ENCODE measurements at places on chromosomes 12 and 14.

DNA sequence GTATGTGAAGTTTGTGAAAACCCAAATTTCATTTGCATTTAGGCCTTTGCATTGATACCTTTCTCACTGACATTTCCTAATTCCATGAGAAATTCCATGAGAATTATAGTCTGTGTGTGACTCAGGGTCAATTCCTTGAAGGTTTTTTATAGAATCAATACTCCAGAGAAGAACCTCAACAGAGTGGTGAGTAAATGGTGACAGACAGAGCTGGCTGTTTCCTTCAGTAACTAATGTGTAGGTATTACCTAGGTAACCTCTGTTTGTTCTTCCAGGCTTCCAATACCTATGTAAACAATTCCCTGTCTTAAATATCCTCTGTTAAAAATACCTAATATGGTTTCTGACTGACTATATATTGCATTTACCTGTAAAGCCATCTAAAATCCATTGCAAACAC is 117.0 kb downstream of the TTC8 start:
- DNase-seq, result no peak

DNA sequence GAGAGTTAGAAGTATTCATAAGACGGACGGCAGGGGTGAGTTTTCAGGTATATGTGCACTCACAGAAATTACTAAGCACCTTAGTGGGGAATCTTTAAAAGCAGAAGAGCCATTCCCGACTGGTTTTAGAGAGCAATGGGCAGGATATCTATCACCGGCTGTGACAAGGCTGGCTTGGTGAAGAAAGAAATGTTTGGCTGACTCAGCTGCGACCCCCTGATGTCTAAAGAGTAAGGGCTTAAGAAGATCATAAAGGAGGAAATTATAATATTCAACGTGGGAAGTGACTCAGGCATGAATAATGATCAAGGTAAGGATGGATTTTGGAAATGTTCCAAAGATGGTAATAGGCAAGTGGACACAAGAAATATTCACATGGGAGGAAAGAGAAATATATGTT is 407.6 kb downstream of the TMEM132D start:
- no peak for DNase-seq

DNA sequence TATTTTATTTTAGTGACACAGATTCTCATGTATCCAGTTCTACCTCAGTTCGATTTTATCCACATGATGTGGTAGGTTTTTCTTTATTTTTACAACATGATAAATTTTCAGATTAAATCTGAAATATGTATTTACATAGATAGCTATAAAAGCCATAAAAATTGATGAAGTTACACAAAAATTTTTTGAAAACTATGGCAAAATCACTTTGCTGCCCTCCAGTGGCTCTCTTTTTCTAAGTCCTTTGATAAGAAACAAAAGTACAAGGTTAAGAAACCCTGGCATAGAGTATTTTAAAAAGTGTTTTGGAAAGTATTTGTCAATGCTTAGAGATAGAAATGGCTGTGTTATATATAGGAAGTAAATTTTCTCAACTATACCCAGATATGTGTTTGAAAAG is 104.2 kb downstream of the PCNX1 start:
- DNase-seq, result no peak

DNA sequence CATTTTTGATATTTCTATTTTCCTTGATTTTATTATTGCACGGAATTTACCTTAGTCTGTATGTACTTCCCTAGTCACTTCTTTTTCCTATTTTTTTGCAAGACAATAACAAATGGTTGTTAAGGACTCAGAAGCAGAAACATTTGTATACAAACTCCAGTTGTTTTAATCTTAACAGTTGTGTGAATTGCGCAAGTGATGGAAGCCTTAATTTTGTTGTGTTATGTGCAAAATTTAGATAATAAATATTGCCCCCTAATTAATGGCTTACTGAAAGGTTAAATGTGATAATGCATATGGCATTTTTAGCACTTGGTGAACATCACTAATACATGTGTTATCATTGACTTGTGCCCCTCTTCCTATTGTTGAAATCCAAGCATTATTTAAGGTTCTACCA is 82.0 kb downstream of the MGAT4C start:
- DNase-seq, result no peak

DNA sequence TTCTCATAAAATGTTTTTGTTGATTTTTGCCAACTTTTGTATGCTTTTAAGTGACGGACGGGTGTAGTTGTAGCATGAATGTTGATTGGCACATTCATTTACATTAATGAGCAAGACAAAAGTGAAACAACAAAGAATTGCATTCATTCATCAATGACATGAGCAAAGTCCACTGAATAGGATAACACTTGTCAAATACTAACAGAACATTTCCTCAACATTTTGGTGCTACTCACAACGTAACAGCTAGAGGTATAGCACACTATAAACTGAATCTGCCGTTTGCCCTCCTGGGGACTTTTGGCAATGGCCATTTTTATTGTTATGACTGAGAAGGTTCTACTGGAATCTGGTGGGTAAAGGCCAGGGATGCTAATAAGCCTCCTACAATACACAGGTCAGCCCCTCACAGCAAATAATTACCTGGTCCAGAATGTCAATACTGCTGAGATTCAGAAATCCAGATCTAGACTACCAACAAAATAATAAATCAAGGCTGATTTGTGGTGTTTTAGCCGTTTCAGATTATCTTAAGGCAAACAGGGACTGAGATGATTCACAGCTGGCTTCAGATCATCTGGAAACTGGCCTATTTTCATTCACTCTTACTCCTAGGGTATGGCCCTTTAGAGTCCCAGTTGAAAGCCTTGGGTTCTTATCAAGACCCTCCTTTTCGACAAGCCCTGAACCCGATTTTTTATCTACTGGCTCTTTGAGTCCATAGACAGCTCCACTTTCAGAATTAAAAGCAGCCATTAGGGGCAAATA is 22.5 kb upstream of the CDKN3 start:
- DNase-seq, result no peak

DNA sequence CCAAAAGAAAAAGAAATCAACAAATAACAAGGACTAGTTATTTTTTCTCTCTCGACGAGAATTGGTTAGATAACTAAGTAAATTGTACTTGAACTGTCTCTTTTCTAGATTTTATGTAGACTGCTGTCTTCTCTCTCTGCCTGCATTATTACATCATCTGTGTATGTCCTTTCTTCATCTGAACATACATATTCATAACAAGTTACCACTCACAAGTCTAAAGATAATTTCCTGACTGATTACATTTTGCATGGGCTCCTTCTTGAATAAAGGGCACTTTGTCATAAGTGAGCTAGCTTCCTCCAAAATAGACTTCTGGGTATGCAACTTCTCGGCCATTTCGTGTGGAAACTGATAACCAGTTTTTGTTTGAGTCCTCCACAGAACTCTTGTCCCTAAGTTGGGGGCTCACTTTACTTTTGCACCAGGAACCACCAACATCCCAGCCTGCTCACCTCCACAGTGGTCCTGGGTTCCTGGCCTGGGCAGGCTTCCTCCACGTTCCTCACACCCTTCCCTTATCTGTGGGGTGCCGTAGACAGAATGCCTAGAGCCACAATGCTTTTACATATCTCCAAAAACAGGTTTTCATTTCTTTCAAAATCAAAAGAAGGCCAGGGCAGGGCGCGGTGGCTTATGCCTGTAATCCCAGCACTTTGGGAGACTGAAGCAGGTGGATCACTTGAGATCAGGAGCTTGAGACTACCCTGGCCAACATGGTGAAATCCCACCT is 6.2 kb upstream of the DDX47 start:
- DNase-seq, result no peak

- DNase-seq, result no peak
Measured at GRCh38 chr12:27008081-27008480, 6.1 kb downstream of the TM7SF3 start.

DNA sequence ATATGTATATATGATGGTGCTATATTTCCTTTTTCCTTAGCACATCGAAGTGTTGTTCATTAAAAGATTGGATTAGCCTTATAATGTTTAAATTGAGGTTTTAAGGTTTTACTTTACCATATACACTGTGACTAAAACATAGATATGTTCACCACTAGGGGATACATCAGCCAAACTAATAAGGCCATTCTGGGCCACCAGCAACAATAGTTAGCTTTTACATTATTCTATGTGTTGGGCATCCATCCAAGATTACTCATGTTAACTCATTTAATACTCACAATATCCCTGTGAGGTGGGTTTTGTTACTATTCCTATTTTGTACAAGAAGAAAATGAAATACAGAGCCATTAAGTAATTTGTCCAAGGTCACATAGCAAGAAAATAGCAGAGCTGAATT is 202.6 kb upstream of the AVPR1A start:
- no peak for DNase-seq

DNA sequence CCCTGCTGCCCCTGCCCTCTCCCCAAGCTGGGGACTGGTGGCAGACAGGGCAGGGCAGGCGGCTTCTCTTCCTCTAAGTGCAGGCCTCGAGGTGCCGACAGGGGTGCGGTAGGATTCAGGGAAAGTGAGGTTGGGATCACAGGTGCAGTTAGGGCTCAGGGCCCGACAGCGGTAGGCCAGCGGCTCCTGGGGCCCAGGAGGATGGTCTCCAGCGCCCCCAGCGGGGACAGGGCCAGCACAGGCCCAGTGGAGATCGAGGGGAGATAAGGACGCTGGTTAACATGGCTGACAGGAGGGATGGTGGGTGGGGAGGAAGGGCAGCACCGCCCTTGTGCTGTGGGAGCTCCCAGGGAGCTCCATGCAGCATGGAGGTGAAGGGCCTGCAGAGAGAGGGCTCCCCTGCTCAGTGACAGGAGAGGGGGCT is 935 bp upstream of the CRIP1 start:
- DNase-seq, result no peak

DNA sequence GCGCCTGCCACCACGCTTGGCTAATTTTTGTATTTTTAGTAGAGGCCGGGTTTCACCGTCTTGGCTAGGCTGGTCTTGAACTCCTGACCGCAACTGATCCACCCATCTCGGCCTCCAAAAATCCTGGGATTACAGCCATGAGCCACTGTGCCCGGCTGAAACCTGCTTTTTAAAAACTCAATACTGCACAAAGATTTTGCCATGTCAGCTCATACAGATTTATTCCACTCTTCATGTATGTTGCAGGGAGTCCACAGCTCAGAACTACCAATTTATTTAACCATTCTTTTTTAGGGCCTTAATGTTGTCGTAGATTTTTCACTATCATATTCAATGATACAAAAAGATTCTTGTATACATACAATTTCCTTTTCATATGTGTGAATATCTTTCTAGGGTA is 20.0 kb downstream of the ZCCHC8 start:
- no peak for DNase-seq

DNA sequence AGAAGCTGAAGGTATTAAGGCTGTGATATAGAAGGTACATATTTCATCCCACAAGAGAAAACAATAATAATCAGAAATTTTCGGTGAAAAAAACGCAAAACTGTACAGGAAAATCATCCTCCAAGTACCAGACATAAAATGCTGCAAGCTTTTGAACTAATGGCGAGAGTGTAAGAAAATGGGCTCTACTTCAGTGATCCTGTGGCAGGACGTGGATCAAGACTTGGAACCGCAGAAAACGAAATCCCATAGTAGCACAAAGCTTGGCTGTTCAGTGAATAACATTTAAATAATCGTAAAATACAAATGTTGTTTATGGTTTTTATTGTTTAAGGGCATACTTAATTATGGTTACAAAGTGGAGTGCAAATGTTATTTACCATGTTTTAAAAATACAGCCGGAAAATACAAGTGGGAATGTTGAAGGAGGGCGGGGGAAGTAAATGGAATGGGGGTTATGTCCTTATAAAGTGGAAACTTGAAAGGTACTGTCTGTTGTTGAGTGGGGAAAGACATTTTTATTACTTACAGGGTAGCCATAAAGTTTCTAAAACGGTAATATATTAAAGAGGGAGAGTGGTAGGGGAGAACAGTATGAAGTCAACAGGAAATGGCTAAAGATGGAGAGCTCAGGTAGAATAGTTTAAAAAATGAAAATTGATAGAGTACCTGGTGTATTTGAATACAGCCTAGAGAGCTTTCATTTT is 1.1 kb downstream of the SMIM10L1 start:
- DNase-seq, result peak; percentile 64

GRCh38 chr14:103716091-103716801 is 636 bp downstream of the ZFYVE21 start:
- DNase-seq, result peak; percentile 70

DNA sequence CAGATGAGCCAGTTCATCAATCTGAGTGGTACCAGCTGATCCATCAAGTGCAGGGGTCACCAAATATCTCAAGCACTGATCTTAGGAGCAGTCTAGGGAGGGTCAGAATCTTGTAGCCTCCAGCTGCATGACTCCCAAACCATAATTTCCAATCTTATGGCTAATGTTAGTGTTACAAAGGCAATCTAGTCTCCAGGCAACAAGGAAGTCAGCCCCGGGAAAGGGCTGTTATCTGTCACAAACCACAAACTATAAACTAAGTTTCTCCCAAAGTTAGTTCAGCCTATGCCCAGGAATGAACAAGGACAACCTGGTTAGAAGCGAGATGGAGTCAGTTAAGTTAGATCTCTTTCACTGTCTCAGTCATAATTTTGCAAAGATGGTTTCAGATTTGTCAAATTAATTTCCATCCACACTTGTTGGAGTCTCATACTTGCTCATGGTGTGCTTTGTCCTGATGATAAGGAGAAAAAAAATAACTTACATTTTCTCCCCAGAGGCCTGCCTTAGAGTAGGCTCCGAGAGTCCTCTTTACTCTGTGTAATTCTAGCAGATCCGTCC is 3.9 kb upstream of the ABHD4 start:
- no peak for DNase-seq

DNA sequence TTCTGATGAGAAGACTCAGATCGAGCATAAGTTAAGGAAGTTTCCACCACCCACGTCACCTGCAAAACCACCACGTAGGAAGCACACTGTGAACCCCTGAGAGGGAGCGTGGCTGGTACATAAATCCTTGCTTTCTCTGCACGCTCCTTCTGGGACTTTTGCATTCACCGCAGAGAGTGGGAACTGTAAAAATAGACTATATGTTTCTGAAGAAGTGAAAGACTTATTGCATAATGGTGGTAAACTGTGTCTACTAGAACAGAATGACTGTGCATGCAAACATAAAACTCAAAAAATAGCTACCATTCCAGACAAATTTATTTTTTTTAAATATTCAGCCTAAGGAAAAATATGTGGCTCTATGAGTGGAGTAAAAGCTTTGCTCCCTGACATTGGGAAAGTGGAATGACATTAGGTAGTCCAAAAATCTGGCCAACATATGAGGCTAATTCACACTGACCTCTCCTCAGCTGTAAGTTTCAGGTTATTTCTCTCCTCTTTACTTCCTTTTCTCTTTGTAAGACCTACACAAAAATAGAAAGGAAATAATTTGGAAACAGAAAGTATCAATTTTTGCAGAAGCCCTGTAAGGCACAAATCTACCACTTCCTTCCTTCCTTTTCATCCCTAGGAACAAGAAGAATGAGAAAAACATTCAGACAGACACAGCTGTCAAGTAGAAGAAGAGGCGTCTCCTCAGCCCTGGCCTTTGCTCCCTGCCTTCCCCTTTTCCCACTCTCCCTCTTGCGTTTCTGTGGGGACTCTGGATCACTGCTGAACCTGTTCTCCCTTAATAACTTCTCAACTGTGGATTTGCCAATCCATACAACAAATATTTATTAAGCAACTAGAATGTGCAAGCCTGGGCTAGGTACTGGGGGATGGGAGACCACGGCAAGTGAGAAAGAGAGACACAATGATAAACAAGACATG is 264.3 kb upstream of the FOXN3 start:
- no peak for DNase-seq

Data from NCI-H1417 (cell line).